NCI-H510A treated with DMSO at 0.1 percent for 48 hours (cell line): ENCODE measurements at places on chromosomes 2 and 18.
A peak's percentile ranks its signal among the peaks of the same experiment; 100 is the strongest.

DNA sequence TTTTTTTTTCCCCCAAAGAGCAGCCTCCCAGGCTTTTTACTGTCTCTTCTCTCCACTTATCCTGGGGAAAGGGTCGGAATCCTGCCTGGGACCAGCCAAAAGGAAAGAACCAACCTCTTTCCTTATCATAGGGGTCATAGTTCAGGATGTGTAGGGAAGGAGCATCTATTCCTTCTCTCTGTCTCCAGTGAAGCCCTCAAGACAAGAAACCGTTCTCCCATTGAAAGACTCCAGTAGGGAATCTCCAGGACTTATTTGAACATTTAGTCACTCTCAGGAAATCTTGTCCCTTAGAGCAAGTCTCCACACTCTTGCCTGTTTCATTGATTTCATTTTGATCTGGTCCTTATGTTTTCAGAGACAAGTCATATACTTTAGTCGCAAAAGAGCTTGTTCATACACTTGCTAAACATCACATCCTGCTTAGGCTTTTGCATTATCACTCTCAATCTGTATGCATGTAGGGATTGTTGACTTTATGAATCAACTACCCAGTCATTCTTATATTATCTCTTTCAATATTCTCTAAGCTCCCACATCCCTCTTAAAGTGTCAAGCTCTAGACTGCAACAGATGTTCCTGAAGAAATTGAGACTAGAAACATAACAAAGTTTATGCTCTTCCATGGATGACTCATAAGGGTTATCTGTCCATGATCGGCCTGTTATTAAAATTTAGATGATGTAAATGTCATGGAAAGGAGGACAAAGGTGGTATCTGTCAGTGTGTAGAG is 116.2 kb upstream of the ST6GAL2 start:
- no peak for DNase-seq

GRCh38 chr18:23856466-23857163 is 157.9 kb upstream of the TTC39C start:
- no peak for DNase-seq

GRCh38 chr18:37396971-37397720 is 168.5 kb downstream of the CELF4 start:
- no peak for DNase-seq

DNA sequence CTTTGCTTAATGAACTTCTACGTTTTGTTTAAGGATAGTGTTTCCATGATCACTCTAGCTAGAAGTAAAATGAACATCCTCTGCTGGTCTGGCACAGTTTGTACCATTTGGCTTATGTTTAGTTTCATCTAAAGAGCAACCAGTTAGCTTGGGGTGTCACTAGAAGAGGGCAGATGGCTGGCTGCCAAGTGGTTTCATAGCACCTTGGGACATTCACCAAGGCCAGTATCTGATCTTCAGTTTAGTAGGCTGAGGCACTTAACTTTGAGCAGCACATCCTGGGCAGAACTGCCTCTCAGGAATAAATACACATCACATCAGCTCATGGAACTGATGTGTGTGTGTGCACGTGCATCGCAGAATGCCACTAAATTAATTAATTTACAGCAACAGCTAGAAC is 68.4 kb downstream of the NXPH2 start:
- no peak for DNase-seq

DNA sequence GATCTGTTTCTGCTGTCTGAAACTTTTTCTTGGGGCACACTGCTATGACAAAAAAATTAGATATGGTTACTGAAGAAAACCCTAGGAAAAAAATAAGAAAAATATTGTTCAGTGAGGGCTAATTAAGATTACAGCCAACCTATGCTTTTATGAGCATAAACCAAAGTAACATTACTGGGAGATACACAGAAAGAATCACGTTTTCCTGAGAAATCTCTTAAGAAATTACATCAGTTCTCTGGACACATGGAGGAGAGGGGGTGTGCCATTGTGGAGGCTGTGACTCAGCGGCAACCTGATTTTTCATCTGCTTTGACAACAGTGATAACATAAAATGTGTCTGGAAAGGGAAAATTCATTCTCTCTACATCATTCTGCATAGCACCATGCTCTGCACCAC is 13.4 kb upstream of the NMI start:
- DNase-seq, result no peak

GRCh38 chr18:48543228-48543627 is 4.4 kb downstream of the CTIF start:
- no peak for DNase-seq

DNA sequence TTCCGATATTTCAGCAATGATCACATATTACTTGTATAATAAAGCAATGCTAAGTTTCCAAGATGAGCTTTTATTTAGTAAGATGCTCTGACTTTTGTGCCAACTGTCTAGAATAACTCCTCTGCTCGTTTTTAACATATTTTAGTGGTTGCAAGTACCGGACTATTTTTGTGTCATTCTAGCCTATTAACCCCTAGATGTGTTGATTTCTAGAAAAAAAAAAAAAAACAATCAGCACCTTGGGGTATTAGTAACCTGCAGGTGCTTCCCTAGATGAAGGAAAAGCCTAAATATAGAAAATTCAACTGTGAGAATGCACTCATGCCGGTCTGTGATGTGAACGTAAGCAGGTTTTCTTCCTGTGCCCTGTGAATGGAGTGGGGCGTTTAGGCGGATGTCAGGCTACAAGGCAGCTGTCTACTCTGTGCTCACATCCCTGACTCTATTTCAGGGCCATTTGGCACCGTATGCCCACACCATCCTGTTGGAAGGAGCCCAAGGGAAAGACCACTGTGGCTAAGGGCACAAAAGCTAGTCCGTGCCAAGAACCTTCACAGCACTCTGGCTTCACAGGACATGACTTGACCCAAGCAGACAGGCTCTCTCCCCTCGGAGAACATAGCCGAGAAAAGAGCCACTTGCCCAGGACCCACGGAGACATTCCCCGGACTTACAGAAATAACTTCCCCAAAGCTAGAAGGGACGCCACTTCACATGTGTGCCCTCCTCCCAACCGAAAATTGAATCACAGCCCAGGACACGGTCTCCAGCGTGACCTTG is 60.9 kb upstream of the AGAP1 start:
- DNase-seq, result no peak

- no peak for DNase-seq
Observed at GRCh38 chr2:128533101-128533500, 214.4 kb upstream of the HS6ST1 start.

- no peak for DNase-seq
Observed at GRCh38 chr2:102286041-102286440, 25.3 kb upstream of the IL1RL1 start.

DNA sequence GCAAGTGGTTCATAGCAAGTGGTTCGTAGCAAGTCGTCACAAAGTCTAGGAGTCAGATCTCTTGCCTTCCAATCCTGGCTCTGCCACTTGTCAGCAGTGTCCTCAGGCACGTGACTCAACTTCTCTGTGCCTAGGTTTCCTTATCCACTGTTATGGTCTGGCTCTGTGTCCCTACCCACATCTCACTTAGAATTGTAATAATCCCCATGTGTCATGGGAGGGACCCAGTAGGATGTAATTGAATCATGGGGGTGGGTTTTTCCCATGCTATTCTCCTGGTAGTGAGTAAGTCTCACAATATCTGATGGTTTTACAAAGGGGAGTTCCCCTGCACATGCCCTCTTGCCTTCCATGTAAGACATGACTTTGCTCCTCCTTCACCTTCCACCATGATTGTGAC is 51.8 kb upstream of the AP1S3 start:
- no peak for DNase-seq

GRCh38 chr2:233098618-233099017 is 38.5 kb downstream of the INPP5D start:
- DNase-seq, result no peak

DNA sequence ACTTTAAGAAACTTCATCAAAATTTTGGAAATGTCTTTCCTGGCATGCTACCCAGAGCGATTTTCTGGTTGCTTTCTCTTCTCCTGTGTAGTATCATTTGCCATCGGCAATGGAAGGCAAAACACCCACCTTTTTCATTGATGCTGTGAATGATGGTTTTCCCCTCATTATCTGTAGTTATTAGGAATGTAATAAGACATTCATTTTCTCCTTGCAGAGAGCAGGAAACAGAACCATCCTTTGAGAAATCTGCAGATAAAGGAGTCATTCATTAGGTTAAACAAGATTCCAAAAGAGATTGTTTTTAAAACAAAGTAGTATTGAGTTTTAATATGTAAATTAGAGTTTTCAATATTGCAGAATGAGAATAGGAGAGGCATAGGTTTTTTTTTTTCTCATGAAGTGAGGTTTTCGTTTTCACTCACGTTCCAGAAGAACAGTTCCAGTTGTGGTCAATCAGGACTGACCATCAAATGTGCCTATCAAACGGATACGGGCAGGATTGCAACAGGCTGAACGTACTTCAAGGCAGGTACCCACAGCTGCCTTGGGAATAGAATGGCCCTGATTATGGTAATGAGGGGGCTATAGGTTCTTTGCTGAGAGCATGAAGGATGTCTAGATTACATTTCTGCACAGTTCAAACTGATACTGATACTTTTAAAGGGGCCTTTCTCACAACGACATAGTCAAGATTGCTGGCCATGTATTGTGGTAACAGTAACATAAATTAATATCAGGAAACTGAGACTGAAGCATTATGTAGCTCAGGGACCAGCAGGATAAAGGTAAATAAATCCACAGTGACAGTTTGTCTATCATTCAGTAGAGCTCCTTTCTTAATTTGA is 49.8 kb upstream of the PLA2R1 start:
- no peak for DNase-seq

DNA sequence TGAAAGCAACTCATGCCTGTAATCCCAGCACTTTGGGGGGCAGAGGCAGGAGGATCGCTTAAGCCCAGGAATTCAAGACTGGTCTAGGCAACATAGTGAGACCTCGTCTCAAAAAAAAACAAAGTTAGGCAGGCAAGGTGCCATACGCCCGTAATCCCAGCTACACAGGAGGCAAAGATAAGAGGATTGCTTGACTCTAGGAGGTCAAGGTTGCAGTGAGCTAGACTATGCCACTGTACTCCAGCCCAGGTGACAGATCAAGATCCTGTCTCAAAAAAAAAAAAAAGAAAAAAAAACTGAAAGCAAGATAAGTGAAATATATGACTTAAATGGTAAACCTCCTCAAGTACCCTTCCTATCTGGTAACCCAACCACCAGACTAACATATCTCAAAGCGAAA is 59.8 kb downstream of the USP34 start:
- no peak for DNase-seq

DNA sequence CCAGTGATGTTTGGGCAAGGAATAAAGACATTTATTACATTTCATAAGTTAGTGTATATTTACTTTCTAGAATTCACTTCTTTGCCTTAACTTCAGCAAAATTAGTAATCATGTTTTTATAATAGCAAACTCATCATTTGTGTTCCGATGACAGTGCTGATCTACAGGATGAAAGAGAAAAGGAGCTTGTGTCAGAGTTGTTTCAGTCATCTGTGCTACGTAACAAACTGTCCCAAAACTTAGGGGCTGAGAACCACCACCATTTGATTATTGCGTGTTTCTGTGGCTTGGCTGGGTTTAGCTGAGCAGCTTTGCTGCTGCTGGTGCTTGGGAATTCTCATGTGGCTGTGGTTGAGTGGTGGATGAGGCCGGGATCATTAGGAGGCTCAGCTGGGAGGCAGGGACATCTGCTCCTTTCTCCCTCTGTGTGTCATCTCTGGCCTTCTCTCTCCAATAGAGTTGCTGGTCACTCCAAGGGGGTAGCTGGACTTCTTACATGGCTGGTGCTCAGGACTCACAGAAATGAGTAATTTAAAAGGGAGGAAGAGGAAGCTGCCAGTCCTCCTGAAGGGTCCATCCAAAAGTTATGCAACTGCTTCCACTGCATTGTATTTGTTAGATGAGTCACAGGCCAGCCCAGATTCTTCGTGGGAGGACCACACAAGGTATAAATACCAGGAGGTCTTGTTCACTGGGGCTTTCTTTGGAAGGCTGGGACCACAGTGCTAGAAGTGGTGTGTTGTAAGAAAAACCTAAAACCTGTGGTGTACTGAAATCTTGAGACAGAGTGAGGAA is 43.4 kb upstream of the HAAO start:
- DNase-seq, result no peak

DNA sequence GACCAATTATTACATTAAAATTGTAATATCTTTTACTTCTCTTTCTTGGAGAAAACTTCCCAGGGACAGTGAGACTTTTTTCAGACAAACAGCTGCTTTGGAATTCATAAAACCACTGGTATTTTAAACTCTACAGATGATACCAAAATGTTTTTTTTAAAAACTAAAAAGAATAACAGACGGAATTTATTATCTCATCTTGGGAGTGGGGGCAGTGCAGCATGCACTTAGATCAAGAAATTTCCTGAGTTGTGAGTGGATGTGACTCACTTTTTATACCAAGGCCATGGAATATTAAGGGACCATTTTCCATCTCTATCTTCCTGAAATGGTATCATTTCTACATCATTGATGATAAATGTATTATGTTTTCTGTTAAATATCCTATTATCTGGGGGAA is 422.8 kb upstream of the HNRNPA3 start:
- DNase-seq, result no peak

DNA sequence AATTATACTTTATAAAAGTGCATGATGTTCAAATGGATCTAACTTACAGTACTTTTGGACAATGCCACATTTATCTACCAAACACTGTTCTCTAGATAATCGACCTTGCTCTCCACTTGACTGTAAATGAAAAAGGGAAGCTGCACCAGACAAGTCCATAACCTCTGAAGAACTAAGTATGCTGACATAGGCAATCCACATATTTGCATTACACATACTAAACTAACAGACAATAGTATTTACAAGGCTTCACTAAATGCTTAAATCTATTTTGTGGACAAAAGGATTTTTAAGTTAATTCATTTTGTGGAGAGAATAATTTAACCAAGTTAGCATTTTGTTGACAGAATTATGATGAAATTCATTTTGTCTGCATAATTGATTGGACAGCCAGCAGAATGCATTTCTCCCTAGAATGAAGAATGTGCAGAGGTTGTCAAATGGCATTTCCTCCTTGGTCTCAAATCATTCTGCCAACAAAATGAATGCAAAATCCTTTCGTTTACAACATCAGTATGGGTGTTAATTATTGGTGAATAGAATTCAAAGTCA is 520.9 kb downstream of the CPS1 start:
- peak; percentile 34 for DNase-seq

GRCh38 chr2:195027947-195028346 is 629.1 kb upstream of the SLC39A10 start:
- DNase-seq, result no peak

DNA sequence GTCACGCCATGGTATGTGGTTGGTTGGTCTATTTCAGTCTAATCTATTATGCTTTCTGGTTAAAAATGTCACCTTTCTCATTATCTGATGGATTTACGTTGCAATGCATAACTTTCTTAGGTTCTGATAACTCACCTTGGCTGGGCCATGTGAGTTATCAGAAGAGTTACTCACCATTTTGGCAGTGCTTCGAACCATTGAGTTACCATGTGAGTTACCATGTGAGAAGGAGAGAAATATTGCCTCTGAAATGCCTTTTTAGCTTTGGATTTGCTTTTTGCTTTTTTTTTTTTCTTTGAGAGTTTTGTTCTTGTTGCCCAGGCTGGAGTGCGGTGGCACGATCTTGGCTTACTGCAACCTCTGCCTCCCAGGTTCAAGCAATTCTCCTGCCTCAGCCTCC is 1.6 kb downstream of the SMARCAL1 start:
- no peak for DNase-seq

- no peak for DNase-seq
Observed at GRCh38 chr2:64273524-64274398, 129.5 kb upstream of the PELI1 start.

GRCh38 chr2:232894251-232894650 is 24.2 kb downstream of the SNORC start:
- DNase-seq, result no peak

- DNase-seq, result no peak
Observed at GRCh38 chr2:180707884-180708205, 272.6 kb upstream of the UBE2E3 start.
